ENCODE measurements at places on chromosomes 13 and 19. TPM values are rescaled to one million over a fixed set of nuclear protein-coding genes. Genes with fewer than 3 reads are reported as not detected.

ONECUT3 gene
- total RNA-seq = not detected

ATP8B3 gene
- total RNA-seq = 19.3 TPM

DAND5 gene
- total RNA-seq = 0.77 TPM

ACER1 gene
- not detected for total RNA-seq

CSNK1G2 gene
- total RNA-seq = 95.9 TPM

SSC5D gene
- 2.7 TPM for total RNA-seq

LHB gene
- not detected for total RNA-seq

TLE6 gene
- total RNA-seq = 21.5 TPM

CEACAM7 gene
- not detected for total RNA-seq

FXYD7 gene
- total RNA-seq = 6.3 TPM

ZNF416 gene
- 3.1 TPM for total RNA-seq

SLC10A2 gene
- not detected for total RNA-seq

WDR88 gene
- not detected for total RNA-seq

C19orf85 gene
- not detected for total RNA-seq

KCNN4 gene
- 40.0 TPM for total RNA-seq

F10 gene
- total RNA-seq = not detected

WDR87 gene
- 0.09 TPM for total RNA-seq

SGCG gene
- not detected for total RNA-seq

ZNF730 gene
- total RNA-seq = 27.9 TPM

OR4F17 gene
- not detected for total RNA-seq
